Mucosa of descending colon (tissue), 3 donors: ENCODE measurements at places on chromosomes 7 and 10.
A peak's percentile ranks its signal among the peaks of the same experiment; 100 is the strongest.

DNA sequence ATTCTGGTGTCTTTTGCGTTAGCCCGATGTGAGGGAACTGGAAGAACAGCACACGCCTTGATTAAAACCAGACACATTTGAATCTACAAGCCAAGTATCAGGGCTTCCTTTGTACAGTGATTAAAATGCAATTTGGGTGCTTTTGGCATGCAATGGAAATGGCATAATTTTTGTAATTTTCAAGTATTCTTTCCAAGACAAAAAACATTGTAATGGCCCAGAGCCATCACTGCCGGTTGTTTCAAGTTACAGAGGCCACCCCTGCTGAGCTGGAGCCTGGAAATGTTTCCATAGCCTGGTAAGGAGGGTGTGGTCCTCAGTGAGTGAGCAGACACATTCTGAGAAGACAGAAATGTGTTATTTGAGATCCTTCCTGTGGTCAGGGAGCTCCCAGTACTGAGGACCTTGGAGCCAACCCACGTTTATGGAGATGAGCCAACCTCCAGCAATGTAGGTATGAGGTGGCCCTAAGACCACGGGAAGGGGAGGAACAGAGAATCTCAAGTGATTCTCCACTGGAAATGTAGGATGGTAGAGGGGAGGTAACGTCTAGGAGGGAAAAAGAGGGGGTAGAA, 20.9 kb downstream of the TEX36 start:
- no peak for DNase-seq

DNA sequence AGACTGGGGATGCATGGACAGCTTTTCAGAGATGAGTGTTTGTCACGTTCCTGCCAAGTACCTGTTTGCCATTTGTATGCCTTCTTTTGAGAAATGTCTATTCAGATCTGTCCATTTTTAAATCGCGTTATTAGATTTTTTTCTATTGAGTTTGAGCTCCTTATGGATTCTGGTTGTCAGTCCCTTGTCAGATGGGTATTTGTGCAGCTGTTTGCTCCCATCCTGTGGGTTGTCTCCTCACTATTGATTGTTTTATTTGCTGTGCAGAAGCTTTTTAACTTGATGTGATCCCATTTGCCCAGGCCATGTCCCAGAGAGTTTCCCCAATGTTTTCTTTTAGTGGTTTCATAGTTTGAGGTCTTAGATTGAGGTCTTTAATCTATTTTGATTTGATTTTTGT, 5.5 kb upstream of the PRKAR1B start:
- DNase-seq, result no peak

DNA sequence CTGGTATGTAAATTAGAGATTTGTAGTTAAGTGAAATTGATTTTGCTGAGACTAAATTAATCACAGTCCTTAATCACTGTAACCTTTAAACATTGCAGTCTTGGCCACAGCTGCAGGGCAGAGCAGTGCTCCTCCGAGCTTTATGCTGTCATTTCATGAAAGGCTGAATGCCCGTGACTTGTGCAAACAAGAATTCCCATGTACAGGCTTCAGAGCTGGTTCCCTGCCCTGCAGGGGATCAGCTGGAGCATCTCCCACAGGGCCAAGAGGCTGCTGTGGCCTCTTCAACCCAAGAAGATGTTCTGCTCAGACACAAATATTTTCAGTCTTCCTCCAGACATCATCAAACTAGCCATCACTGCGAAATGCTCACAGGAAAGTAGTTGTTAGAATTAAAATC, 419.1 kb downstream of the AUTS2 start:
- DNase-seq, result no peak

GRCh38 chr10:100802607-100803006, 57.2 kb downstream of the PAX2 start:
- no peak for DNase-seq

DNA sequence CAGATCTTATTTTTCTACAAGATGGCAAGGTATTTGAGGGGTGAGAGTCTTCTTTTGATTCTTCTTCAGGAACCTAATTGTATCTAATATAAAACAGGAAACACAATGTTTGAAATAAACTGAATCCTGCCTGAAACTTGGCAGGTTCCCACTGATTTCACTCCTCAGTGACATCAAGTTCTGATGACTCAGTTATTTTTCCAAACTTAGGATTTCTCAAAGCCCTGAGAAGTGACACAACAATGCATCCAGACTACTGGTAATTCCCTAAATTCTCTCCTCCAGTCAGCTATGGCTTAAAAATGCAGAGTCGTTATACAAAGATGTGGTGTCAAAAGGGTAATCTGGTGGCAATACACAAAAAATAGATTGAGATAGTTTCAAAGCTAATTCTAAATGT, 80.9 kb downstream of the ABLIM1 start:
- DNase-seq, result no peak

GRCh38 chr10:129057856-129058663, 409.0 kb upstream of the MGMT start:
- peak; percentile 26 for DNase-seq

GRCh38 chr10:72015841-72016240, 51.6 kb downstream of the CHST3 start:
- DNase-seq, result no peak

DNA sequence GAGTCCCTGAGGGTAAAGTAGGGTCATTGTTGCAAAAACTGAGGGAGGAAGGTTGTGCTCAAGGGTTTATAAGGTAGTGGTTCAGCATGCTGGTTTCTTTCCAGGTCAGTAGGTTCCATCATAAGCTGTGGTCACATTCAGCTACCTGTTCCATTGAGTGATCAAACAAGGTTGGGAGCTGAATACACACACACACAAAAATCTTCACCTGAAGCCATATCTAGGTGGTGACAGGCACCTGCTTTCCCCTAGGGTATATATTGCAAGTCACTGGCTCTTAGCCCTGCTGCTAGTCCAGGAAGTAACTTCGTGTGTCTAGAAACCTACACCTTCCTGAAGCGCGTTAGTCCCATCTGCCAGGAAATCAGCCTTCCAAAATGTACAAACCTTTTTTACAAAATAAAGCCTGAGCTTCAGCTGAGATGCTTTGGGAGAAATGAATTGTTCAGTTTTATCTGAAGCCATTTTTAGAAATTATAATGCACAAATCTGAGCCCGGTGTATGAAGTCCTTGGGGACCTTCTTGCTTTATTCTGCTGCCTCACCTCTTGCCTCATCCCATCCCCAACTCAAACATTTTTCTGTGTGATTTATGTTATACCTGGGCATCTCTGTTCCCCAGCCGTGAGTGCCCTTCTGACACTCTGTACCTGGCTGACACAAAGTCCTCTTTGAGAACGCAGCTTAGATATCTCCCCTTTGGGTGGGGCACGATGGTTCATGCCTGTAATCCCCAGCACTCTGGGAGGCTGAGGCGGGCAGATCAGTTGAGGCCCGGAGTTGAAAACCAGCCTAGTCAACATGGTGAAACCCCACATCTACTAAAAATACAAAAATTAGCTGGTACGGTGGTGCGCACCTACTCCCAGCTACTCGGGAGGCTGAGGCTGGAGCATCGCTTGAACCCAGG, 10.6 kb upstream of the LAMTOR4 start:
- DNase-seq, result no peak

GRCh38 chr7:70660819-70661191, 471.1 kb upstream of the GALNT17 start:
- no peak for DNase-seq

GRCh38 chr7:45390731-45391130, 183.4 kb upstream of the ADCY1 start:
- DNase-seq, result no peak

DNA sequence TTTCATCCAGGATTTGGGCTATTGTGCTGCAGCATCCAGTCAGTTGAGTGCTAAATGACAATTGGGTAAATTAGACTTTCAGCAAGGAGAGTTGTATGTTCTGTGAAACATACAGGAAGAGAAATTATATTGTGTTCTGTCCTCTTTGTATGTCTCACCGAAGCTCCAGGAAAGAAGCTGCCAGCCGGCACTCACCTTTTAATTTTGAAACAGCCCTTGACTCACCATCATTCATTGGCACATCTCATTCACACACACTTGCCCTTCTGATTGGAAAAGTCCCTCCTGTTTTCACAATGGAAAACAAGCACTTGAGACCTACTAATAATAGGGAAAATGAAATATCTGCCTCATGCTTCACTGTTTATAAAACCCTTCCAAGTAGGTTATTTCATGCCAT, 495.6 kb downstream of the RPS24 start:
- no peak for DNase-seq

- DNase-seq, result no peak
Observed at GRCh38 chr7:130273081-130273932, 6.6 kb downstream of the CPA2 start.

DNA sequence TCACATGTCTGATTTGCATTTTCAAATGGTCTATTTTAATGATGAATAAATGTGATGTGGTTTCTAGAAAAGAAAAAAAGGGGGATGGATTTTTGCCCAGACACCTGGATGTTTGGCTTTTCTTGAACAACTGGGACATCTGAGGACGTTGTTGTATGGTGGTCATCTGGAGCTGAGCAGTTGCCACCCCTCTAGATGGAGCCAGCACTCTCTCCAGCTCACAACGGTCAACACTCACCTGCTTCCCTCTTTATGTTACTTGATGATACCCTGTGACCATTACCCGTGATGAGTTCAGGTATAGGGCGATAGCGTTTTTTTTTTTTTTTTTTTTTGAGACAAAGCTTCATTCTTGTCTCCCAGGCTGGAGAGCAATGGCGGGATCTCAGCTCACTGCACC, 30.1 kb upstream of the PAXIP1 start:
- DNase-seq, result no peak

DNA sequence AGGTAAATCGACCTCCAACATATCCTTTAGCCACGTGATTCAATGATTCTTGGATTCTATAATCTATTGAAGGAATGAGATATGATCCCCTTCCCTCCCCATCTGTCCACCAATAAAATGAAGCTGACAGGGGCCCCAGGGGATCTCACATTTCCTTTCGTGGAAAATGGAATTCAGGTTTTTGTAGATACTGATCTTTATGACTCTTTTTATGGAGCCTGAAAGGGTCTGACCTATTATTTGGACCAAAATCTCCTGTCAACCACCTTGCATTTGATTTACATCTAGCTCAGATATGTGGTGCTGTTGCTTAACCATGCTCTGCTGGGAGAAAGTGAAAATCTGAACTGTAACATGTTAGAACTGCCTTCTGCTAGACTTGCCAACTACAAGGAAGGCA, 234.0 kb upstream of the CXCL12 start:
- no peak for DNase-seq

- no peak for DNase-seq
Observed at GRCh38 chr10:34780818-34781380, 34.2 kb downstream of the PARD3 start.

DNA sequence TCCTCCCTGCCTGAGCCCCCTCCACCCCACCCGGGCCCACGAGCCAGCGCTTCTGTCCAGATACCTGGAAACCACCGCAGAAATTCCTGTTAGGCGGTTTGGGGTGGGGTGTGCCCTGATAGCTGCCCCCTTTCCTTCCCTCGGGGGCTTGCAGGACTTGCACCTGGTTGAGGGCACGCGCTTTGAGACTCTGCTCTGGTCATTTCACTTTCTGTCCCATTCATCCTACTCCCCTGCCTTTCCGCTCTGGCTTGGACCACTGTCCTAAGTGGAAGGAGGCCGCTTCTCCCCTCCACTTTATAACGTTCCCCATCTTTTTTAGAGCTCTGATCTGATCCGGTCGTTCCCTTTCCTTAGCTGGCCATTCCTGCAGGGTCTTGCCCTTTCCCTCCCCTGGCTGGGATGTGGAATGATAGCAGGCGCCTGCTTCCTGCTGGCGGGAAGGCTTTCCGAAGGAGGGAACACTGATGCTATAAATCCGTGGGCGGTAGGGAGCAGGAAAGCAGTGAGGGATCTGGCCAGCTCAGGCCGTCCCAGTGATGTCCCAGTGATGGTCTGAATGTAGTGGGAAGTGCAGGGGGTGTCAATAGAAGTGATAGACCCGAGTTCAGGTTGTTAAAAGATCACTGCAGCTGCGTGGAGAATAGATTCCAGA, 852 bp upstream of the PRKAR1B start:
- DNase-seq, result no peak

DNA sequence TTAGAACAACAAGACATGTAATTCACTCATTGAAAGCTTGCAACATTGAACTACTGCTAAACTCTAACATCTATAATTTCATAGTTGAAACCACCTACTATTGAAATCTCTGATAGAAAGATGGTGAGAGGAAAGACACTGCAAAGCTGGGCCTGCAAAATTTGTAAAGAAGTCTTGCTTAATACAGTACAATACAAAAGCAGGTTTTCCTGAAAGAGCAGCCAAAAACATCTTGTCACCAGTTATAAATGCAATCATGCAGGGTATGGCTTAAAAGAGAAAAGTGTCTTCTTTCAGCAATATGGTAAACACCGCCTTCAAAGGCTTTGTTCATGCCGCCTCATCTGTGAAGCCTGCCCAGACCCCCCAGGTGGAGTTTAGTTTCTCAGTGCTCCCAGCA, 109.2 kb downstream of the ANK3 start:
- no peak for DNase-seq

DNA sequence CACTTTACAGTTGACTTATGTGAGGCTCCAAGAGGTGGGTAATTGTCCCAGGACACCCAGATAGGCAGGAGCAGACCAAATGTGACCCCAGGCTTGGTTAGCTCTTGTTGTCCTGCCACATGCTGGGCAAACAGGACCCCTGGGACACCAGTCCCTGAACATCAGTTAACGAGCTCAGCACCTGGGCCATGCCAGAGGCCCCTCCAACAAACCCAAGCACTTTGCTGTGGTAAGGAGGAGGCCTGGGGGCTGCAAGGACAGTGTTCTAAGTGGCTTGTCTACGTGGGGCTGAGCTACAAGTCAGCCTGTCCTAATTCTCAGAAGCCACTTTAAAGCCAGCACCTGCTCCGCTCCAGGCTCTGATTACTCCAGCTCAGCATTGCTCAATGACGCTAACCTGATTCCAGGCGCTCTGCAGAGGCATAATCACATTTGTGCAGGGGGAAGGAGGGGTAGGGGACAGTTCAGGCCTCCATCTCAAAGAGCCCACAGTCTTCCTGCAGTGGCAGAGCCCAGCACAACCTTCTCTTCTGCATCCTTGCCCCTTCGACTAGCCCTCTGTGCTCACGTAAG, 57.2 kb downstream of the DDC start:
- DNase-seq, result no peak

- DNase-seq, result no peak
Observed at GRCh38 chr7:14691034-14691433, 211.5 kb downstream of the DGKB start.

GRCh38 chr7:4168541-4168940, 513.6 kb upstream of the FOXK1 start:
- no peak for DNase-seq

- DNase-seq, result no peak
Observed at GRCh38 chr10:48448796-48449195, 142.3 kb downstream of the MAPK8 start.
